ENCODE measurements at places on chromosomes 12 and 14. TPM values are rescaled to one million over a fixed set of nuclear protein-coding genes. Genes with fewer than 3 reads are reported as not detected.

The BDKRB2 gene
- not detected for total RNA-seq

The KRT83 gene
- not detected for total RNA-seq

DNA sequence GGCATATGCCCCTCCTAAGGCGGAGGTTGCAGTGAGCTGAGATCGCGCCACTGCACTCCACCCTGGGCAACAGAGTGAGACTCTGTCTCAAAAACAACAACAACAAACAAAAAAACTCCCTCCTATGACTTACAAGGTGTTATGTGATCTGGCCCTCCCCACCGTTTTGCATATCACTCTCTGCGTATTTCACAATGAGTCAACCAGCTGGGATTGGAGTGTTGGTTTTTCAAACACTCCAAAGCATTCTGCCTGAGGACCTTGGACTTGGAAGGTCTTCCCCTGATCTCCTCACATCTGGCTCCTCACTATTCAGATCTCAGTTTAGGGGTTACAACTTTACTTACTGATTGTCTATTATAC is 14.0 kb downstream of the MANSC1 start:
- no peaks in the 10 kb centered on the region for H3K27me3 ChIP-seq
- peaks cover 4% of the 10 kb centered on the region for H3K4me1 ChIP-seq
- no peak overlapping the region for H3K4me3 ChIP-seq

- no peaks in the 10 kb centered on the region for H3K4me1 ChIP-seq
- H3K27ac ChIP-seq = no peak overlapping the region
- no peak for DNase-seq
Observed at GRCh38 chr12:77940567-77940966, 109.9 kb downstream of the NAV3 start.

GRCh38 chr12:24864796-24865125 is 84.1 kb downstream of the BCAT1 start:
- H3K4me1 ChIP-seq = no peaks in the 10 kb centered on the region
- no peaks in the 10 kb centered on the region for H3K27me3 ChIP-seq
- H3K27ac ChIP-seq = no peak overlapping the region
- no peak for DNase-seq
- no peak overlapping the region for H3K4me3 ChIP-seq
- H3K36me3 ChIP-seq = no peaks in the 10 kb centered on the region

DNA sequence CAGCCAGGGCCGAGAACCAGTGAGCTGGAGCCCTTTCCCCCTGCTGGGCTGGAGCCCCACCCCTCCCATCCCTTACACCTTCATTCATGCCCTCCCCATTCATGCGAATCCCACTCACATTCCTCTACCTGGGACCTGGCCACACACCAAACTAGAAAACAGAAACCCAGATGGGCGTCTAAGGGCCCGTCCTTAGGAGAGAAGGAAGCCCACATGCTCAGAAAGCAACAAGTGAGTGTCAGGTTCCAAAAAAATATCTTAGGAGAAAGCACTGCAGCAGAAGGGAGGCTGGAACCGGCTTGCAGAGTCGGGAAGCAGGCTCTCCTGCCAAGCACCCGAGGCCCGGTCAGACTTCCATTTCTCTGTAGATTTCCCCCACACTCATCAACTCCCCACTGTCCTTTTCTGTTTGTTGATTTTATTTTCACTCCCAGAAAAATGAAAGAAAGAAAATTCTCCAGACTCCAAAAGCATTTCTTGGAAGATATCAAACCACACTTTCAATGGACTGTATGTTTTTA is 13.6 kb downstream of the BCL11B start:
- H3K4me1 ChIP-seq = no peaks in the 10 kb centered on the region
- H3K4me3 ChIP-seq = no peak overlapping the region
- H3K36me3 ChIP-seq = no peaks in the 10 kb centered on the region
- no peak overlapping the region for H3K27ac ChIP-seq

- H3K4me1 ChIP-seq = no peaks in the 10 kb centered on the region
- H3K36me3 ChIP-seq = no peaks in the 10 kb centered on the region
- no peak for DNase-seq
- no peak overlapping the region for H3K27ac ChIP-seq
- no peaks in the 10 kb centered on the region for H3K27me3 ChIP-seq
- no peak overlapping the region for H3K4me3 ChIP-seq
Observed at GRCh38 chr14:78921856-78922255, 751.7 kb downstream of the NRXN3 start.
